ENCODE measurements at places on chromosomes 16 and 17.

DNA sequence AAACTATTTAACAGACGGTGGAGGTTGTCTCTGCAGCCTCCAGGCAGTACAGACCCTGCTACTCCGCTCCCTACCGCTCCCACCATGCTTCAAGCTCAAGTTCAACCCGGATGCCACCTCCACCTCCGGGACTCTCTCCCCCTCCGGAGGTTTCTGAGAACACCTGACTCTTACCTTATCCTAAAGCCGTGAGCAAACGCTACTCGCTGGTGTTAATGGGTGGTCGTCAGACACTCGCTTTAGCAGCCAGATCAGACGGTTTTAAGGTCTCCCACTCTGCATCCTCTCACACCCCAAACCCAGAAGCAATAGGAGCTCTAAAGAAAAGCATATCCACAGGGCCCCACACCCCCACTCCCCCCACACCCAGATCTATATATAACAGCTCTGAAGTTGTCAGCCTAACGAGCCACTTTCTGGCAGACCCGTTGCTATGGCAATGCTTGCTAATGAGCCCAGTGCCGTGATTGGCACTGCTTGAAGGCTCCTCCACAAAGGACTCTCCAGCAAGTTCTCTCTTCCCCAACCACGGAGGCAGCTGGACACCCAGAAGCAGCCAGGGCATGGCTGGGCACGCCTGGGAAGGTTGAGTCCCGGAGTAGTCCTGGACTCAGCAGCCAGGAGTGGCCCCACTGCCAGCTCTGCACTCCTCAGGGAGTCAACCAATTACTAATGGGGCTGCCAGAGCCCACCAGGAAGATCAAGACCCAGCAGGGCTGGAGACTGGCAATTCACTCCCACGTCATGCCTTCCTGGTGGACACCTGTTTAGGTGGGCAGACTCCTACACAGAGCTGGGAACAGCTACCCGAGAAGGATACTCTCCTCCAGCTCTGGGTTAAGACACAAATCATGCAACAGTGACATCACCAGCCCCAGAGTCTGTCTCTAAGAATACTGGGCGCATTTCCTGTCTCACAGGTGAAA lies 121.2 kb upstream of the RCVRN start:
- DNase-seq, result no peak

GRCh38 chr16:13153696-13154095 lies 252.3 kb downstream of the SHISA9 start:
- no peak for DNase-seq

DNA sequence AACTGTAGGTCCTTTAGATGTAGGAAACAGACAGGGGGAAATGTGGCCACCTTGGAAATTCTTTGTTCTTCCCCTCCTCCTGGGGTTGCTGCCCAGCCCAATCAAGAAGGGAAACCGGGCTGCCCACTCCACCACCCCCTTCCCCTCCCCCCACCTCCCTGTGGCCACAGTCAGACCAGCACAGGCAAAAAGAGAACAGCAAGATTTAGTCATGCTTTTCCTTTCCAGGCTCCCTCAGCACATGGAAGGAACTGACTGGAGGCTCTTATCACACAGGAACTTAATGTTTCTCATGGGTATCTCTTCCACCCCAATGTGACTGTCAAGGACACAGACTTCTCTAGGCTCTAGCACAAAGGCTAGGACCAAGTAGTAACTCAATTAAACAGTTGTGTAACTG lies 3.0 kb upstream of the CCL1 start:
- no peak for DNase-seq

DNA sequence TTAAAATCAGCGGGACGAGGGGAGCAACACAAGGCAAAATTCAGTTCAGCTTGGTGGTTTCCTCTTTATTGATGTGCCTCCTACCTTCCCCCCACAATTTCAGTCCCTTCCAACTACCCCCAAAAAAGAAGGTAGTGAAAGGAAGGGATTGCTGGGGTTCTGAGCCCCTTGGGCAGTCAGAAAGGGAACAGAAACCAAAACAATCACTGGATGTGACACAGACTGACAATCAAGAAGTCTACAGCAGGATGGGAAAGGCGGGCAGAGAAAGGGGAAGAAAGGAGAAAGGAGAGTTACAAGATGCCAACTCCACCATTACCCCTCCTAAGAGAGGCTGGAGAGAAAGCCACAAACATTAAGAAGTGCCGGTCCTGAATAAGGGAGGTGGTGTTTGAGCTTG lies 1.1 kb upstream of the PHF23 start:
- DNase-seq, result no peak

DNA sequence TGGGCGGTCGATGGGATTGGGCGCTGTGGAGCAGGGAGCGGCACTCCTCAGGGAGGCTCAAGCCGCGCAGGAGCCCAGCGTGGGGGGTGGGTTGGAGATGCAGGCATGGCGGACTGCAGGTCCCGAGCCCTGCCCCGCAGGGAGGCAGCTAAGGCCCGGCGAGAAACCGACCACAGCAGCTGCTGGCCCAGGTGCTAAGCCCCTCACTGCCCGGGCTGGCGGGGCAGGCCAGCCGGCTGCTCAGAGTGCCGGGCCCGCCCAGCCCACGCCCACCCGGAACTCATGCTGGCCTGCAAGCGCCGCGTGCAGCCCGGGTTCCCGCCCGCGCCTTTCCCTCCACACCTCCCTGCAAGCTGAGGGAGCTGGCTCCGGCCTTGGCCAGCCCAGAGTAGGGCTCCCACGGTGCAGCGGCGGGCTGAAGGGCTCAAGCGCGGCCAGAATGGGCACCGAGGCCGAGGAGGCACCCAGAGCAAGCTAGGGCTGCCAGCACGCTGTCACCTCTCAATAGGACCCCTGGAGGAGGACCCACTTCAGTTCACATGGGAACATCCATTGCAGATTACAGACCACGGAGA lies 20.5 kb upstream of the METTL16 start:
- no peak for DNase-seq

GRCh38 chr17:5631958-5632590 lies 47.8 kb upstream of the NLRP1 start:
- no peak for DNase-seq

Measured in kidney epithelial cell (primary cell).